ENCODE measurements at places on chromosomes 5 and 9.
A peak's percentile ranks its signal among the peaks of the same experiment; 100 is the strongest.

GRCh38 chr5:92887254-92887653 lies 693.8 kb downstream of the NR2F1-AS1 start:
- DNase-seq = no peak

- no peak for DNase-seq
Measured at GRCh38 chr5:14197056-14197455, 53.9 kb downstream of the TRIO start.

GRCh38 chr9:114906922-114907571 lies 23.3 kb downstream of the TNFSF8 start:
- peak; percentile 64 for DNase-seq

DNA sequence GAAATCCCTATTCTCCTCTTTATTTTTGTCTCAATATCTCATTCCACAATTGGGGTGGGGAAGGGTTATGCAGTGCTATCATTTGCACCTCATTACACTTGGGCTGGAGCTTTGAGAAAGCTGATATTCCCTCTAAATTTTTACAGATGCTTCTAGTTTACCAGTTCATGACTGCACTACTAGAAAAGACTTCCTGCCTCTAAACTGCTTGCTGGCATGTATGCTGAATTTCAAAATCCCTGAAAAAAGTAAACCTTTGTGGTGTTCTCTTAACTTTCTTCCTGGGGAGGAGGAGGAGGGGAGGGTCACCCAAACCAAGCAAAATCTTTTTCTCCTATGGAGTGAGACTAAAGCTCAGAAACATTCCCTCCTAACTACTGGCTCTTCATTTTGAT lies 45.1 kb downstream of the BNC2 start:
- no peak for DNase-seq

DNA sequence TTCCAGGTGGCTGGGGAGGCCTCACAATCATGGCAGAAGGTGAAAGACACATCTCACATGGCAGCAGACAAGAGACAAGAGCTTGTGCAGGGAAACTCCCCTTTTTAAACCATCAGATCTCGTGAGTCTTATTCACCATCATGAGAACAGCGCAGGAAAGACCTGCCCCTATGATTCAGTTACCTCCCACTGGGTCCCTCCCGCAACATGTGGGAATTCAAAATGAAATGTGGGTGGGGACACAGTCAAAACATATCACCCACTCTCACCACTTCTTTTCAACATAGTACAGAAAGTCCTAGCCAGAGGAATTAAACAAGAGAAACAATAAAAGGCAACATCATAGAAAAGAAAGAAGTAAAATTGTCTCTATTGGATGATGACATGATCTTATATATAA lies 223.4 kb upstream of the SLC24A2 start:
- no peak for DNase-seq

GRCh38 chr9:70902171-70902570 lies 219.2 kb downstream of the TRPM3 start:
- DNase-seq = no peak

GRCh38 chr9:125663127-125663526 lies 43.9 kb downstream of the MAPKAP1 start:
- peak; percentile 30 for DNase-seq

DNA sequence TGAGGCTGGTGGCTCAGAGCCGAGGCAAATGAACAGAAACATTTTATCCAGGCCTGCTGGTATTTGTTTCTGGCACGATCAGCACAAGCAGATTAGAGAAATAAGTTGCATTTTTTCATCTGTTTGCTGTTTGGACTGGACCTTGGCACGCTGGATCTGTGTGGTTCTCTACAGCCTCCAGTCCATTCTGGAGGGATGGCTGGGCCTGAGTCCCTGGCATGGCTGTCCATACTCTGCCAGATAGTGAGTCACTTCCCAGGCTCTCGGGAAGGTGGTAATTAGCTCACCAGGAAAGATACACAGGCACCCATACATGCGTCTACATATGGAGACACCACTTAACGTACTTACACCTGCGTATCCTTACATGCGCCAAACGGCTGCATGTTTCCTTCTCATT lies 78.6 kb downstream of the SPRY4 start:
- DNase-seq = no peak

DNA sequence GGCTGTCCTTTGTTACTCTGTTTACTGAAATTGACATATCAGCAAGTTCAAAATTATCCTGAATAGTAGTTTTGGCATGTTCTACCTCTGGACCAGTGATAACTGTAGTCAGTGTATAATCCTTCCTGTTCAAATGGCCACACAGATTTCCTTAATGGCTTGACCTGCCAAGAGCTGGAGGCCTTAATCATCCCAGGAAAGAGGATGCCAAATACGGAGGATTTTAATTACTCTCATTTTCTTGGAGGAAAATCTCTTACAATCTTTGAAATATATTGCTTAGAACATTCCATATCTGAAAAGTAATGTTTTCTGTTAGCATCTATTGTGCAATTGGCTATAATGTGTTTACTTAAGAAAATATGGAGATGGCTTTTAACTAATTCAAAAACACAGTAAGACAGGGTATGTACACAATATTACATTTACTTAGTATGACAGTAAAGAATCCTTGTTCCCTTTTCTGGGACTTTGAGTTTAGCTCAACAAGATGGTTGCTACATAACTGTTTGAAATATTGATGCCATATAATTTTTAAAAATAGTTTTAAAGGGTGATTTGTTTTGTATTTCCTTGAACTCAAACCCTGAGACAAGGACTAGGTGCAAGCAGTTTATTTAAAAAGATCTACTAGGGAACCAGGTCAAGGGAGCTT lies 68.9 kb upstream of the SELENOP start:
- DNase-seq = no peak

DNA sequence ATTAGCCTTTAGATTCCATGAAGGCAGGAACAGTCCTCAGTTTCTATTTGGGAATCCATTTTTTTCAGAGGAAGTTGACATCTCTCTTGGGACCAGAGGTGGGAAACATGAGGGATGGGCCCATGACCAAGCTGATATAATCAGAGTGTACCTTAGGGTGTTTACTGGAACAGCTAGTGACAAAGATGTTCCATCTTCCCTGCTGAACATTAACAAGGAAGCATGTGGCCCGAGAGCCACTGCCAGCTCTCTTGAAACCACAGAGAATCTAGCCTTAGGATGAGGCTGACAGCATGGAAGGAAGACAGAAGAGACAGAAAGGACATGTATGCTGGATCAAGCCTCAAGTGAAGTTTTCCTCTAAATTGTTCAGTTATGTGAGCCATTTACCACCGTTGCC lies 16.0 kb downstream of the AQP3 start:
- no peak for DNase-seq

DNA sequence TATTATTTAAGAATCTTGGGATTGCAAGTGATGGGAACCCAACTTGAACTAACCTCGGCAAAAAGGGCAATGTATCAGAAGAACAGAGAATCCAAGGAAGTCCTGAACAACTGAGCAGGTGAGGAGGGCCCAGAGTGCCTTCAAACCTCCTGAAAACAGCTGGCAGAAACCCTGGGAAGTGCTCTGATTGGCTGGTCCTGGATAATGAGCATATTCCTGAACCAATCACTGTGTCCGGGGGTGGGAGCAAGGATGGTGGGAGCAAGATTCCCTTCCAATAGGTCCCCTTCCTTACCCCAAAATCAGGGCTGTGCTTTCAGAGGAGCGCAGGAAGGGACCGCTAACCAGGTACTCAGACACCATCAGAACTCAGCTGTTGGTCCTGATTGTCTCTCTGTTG lies 31.9 kb upstream of the TBC1D2 start:
- no peak for DNase-seq

- no peak for DNase-seq
Measured at GRCh38 chr9:116300360-116300870, 146.8 kb downstream of the PAPPA start.

- no peak for DNase-seq
Measured at GRCh38 chr9:18017136-18017535, 438.3 kb downstream of the SH3GL2 start.

DNA sequence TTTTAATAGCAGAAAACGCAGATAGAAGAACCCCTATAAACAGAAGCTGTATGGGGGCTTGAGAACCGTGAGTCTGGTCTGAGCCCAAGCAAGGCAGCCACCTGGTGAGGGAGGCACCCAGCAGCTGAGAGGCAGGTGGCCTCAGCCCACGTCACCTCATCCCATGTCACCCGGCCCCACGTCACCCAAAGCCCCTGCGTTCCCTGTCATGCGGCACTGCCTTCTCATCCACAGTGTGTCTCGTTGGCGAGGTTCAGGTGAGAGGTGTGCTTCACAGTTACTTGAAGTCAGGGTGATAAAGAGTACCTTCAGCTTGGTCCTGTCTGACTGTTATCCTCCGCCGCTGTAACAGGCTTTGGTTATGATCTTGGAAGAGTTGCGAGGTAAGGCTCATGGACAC lies 80.6 kb upstream of the IRX4 start:
- no peak for DNase-seq

GRCh38 chr9:109013679-109014607 lies 644 bp upstream of the CTNNAL1 start:
- peak; percentile 69 for DNase-seq

GRCh38 chr5:68170826-68171558 lies 44.6 kb upstream of the PIK3R1 start:
- no peak for DNase-seq

DNA sequence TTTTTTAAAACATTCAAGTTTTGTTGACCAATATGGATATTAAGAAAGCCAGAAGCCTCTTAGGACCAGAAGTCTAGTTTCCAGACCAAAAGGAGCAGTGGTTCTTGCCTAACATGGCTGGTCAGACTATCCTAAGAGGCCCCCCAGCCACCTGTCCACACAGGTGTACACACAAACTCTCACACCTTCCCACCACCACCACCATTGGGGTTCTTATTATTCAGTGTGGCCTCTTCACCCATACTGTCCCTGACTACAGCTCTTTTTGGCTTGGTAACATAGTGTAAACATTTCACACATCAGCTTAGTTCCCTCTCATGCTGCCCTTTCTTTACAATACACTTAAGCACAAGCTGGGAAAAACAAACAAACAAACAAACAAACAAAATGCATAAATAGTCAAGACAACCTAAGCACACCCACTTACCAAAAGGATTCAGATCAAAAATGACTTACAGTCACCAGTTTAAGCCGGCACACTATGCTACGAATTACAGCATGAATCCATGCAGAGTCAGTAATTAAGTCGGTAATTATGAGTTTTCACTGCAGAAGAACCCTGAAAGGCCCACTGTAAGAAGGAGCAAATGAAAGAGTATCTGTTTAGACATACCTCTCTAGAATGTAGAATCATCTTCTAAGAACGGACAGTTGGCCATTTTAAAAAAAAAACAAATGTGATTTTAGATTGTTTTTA lies 9.5 kb downstream of the LHFPL2 start:
- DNase-seq = no peak

- DNase-seq = peak; percentile 23
Measured at GRCh38 chr9:6024035-6024554, 8.7 kb upstream of the RANBP6 start.

DNA sequence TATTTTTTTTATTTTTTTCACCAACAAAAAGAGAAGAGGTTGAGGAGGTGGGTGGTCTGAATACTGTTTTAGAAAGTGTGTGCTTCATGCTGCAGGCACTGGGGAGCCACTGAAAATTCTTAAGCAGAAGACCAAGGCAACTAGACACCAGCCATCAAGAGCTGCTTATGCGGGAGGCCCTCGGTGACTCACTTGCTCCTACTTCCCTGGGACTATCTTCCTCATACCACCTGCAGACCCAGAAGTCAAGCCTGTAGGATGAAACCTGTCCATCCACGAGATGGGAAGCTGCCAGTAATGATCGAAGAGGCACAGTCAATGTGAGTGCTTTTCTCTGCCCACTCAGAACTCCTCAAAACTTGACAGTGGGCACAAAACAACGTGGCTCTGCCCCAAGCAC lies 125.8 kb upstream of the SLC44A1 start:
- DNase-seq = no peak
